ENCODE measurements at places on chromosomes 1 and 21.

- no peaks in the 10 kb centered on the region for H3K4me1 ChIP-seq
- no peak overlapping the region for H3K4me3 ChIP-seq
- no peak overlapping the region for H3K27ac ChIP-seq
- no peak for DNase-seq
- H3K27me3 ChIP-seq = no peaks in the 10 kb centered on the region
- no peaks in the 10 kb centered on the region for H3K36me3 ChIP-seq
These were observed 76.4 kb upstream of the SCYL3 start for GRCh38 chr1:169970114-169970513.

DNA sequence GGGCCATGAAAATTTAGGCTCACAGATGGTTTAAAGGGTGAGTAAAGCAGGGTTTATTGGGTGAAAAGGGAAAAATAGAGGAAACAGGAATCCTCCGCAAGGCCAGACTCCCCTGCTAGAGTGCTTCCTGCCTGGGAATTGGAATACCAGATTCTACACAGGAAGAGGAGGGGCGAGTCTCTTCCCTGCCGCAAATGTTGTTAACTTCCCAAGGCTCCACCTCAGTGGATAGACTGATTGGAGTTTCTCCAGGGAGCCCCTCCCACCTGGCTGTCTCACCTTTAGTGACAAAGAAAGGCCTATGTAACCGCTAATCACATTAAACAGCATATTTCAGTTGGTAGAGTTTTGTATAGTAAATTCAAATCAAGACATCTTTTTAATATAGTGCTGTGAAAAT is 1450.1 kb downstream of the KCNT2 start:
- H3K27ac ChIP-seq = no peak overlapping the region
- no peaks in the 10 kb centered on the region for H3K36me3 ChIP-seq
- no peaks in the 10 kb centered on the region for H3K4me1 ChIP-seq
- H3K4me3 ChIP-seq = no peak overlapping the region
- no peaks in the 10 kb centered on the region for H3K27me3 ChIP-seq
- DNase-seq = no peak

GRCh38 chr1:30335389-30335996 is 387.9 kb downstream of the MATN1 start:
- H3K4me3 ChIP-seq = no peak overlapping the region
- no peak for DNase-seq
- H3K27ac ChIP-seq = peak overlapping the region; percentile 12
- H3K4me1 ChIP-seq = no peaks in the 10 kb centered on the region
- peaks cover 5% of the 10 kb centered on the region for H3K27me3 ChIP-seq
- no peaks in the 10 kb centered on the region for H3K36me3 ChIP-seq

GRCh38 chr1:28737307-28738132 is 780 bp downstream of the YTHDF2 start:
- no peaks in the 10 kb centered on the region for H3K27me3 ChIP-seq
- peak overlapping the region; percentile 100 for H3K27ac ChIP-seq
- H3K4me3 ChIP-seq = peak overlapping the region; percentile 100
- peaks cover 23% of the 10 kb centered on the region for H3K36me3 ChIP-seq
- peak; percentile 46 for DNase-seq

GRCh38 chr1:100747771-100748170 is 28.2 kb downstream of the VCAM1 start:
- H3K27me3 ChIP-seq = no peaks in the 10 kb centered on the region
- H3K27ac ChIP-seq = no peak overlapping the region
- no peak for DNase-seq
- H3K4me3 ChIP-seq = no peak overlapping the region
- no peaks in the 10 kb centered on the region for H3K36me3 ChIP-seq
